HFFc6 (cell line): ENCODE measurements at places on chromosomes 7 and 10. TPM values are rescaled to one million over a fixed set of nuclear protein-coding genes. Genes with fewer than 3 reads are reported as not detected.

- no peak for DNase-seq
These were observed 1191.9 kb downstream of the CNTNAP2 start for GRCh38 chr7:147308539-147308938.

Gene SCART1
- total RNA-seq, result 0.74 to 1.3 TPM (median 0.76 TPM) in 3 replicates

DNA sequence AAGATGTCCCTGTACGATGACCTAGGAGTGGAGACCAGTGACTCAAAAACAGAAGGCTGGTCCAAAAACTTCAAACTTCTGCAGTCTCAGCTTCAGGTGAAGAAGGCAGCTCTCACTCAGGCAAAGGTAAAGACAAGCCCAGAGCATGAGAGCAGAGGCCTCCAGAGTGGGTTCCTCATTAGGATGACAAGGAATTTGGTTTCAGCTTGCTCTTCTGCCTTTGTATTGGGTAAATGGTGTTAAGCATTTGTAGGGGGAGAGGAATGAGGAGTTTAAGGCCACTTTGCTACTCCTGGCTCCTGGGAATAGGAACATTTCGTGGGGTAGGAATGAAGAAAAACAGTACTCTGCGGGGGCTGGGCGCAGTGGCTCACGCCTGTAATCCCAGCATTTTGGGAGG, 8.2 kb downstream of the RBM17 start:
- DNase-seq, result no peak

Gene CASP2
- total RNA-seq, result 22.5 to 33.0 TPM (median 29.4 TPM) in 3 replicates

Gene ZNF33B
- 8.5 to 9.5 TPM (median 8.6 TPM) in 3 replicates for total RNA-seq

- no peak for DNase-seq
These were observed 273.6 kb upstream of the PODXL start for GRCh38 chr7:131829947-131830558.

GRCh38 chr7:106076537-106076936, 35.6 kb downstream of the SYPL1 start:
- no peak for DNase-seq

- DNase-seq, result no peak
These were observed 24.7 kb downstream of the NOD1 start for GRCh38 chr7:30453921-30454320.

DNA sequence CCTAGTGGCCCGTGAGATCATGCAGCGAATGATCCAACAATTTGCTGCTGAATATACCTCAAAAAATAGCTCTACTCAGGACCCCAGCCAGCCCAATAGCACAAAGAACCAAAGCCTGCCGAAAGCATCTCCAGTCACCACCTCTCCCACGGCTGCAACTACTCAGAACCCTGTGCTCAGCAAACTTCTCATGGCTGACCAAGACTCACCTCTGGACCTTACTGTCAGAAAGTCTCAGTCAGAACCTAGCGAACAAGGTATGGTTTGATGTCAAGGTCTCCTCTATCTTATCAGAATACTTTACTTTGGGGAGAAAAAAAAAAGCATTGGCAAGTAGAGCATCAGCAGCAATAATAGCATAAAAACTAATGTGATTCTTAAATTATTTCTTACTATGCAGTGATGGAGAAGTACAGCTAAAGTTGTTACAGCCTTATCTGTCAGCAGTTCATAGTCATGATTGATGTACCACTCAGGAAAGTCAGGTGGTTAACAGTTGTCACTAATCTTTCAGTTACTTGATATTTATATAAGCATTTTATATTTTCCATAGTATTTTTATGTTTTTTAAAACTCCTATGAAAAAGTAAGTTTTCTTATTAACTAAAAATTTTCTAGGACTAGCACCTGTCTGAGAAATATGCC, 117.1 kb downstream of the LCOR start:
- no peak for DNase-seq

- no peak for DNase-seq
These were observed 96.8 kb upstream of the SAMD8 start for GRCh38 chr10:75014516-75015230.

DNA sequence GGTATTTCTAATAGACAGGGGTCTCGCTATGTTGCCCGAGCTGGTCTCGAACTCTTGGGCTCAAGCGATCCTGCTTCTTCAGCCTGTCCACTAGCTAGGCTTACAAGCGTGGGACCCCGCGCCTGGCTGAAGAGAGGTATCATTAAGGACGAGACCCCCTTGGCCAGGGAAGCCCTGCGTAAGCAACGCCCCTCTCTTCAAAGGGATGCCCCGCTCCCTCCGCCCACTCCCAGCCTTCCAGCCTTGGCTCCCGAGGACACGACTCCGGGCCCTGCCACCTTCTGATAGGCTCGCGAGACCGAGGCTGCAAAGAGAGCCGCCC, 220 bp upstream of the ZKSCAN5 start:
- DNase-seq, result no peak
